Activated CD8-positive, alpha-beta T cell treated with anti-CD3 and anti-CD28 coated beads, Interleukin-2, amount 10 ng/mL, durations not matched to agents 7 days and 5 days (primary cell): ENCODE measurements at places on chromosomes 3 and 15. TPM values are rescaled to one million over a fixed set of nuclear protein-coding genes. Genes with fewer than 3 reads are reported as not detected.

GRCh38 chr3:116691041-116691440 is 18.5 kb upstream of the TUSC7 start:
- no peak overlapping the region for H3K27ac ChIP-seq
- no peaks in the 10 kb centered on the region for H3K36me3 ChIP-seq
- no peak overlapping the region for H3K4me3 ChIP-seq
- no peaks in the 10 kb centered on the region for H3K4me1 ChIP-seq
- DNase-seq: no peak
- no peaks in the 10 kb centered on the region for H3K27me3 ChIP-seq

- no peak for DNase-seq
- no peaks in the 10 kb centered on the region for H3K27me3 ChIP-seq
- H3K27ac ChIP-seq: no peak overlapping the region
These were observed 10.3 kb downstream of the ZBTB47 start for GRCh38 chr3:42663581-42664437.

CTXN2 gene
- total RNA-seq: not detected

RASGRP1 gene
- 161 TPM for total RNA-seq

GOLGA8J gene
- total RNA-seq: not detected

ZKSCAN7 gene
- total RNA-seq: 2.9 TPM

XYLB gene
- 6.1 TPM for total RNA-seq
